ENCODE measurements at places on chromosomes 11 and 22. TPM values are rescaled to one million over a fixed set of nuclear protein-coding genes. Genes with fewer than 3 reads are reported as not detected.

MMP8 gene
- not detected for total RNA-seq

CRYAB gene
- not detected for total RNA-seq

CECR2 gene
- not detected for total RNA-seq

RIMBP3C gene
- total RNA-seq = not detected

LRRC74B gene
- not detected for total RNA-seq

GRCh38 chr11:17917556-17917955, 95.3 kb downstream of the SERGEF start:
- DNase-seq = no peak

GRCh38 chr22:44026630-44027511, 2.8 kb downstream of the PARVB start:
- DNase-seq = peak; percentile 43

DNA sequence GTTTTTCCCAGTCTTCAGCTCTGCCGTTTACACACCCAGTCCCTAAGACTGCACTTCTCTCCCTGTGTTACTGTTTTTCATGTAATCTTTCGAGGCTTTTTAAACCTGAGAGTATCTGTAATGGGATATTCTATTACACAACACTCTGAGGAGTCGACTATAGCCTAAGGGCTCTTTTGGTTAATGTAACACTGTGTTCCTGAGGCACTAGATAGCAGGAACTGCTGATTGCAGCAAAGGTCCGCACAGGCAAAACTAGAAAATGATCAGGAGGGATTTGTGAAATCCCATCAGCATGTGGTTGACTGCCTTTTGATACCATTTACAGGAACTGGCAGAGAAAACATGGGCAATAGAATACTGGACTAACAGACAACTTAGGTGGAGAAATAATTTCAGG, 512.3 kb upstream of the RAG2 start:
- DNase-seq = no peak

GRCh38 chr11:15714641-15715399, 600.1 kb downstream of the INSC start:
- DNase-seq = no peak

GRCh38 chr11:59857439-59858434, 8.6 kb downstream of the TCN1 start:
- peak; percentile 22 for DNase-seq
